ENCODE measurements at places on chromosomes 3 and 15. TPM values are rescaled to one million over a fixed set of nuclear protein-coding genes. Genes with fewer than 3 reads are reported as not detected.

MLF1 gene
- 6.6 TPM for total RNA-seq

UPK1B gene
- not detected for total RNA-seq

PLA2G4E gene
- not detected for total RNA-seq

SECISBP2L gene
- 61.0 TPM for total RNA-seq

KLHL40 gene
- total RNA-seq = not detected

MCCC1 gene
- 55.2 TPM for total RNA-seq

ADAMTSL3 gene
- total RNA-seq = 5.8 TPM

TGM4 gene
- total RNA-seq = not detected

SAMMSON gene
- not detected for total RNA-seq

C3orf85 gene
- total RNA-seq = not detected

STAC gene
- 1.1 TPM for total RNA-seq

OR5K2 gene
- not detected for total RNA-seq

ACKR2 gene
- 5.6 TPM for total RNA-seq

GRCh38 chr3:130915567-130916292 is 21.8 kb downstream of the ATP2C1 start:
- no peak for DNase-seq

DNA sequence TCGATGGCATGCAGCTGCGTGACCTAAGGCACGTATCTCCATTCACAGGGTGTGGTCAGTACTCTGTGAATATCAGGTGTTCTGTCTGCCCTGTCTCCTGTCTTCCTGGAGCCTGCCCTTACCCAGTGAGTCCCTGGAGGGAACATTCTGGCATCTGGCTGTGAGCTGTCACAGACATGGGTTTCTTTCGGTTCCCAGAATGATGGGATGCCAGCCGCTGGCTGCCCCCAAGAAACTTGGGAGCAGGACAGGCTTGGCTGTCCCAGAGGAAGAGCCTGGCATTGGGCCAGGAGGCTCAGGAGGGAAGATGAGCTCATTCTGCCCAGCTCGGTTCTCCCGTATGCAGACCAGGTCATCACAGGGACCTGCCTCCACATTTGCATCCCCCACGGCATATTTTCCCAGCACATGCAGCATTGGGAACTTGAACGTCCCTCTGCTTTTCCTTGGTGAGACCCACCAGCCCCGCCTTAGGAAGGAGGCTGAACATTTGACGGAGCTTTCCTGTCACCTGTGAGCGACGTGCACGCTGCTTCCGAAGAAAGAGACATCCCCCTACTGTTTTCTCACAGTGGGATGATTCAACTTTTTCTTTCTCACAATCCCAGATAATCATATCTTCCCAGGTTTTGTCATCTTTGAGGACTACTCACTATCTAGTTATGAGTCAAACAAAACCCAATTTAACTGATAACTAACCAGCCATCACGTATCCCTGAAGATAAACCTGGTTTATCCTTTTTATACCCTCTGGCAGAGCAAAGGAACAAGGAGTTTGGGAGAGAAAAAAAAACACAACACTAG is 22.0 kb upstream of the PGPEP1L start:
- no peak for DNase-seq

DNA sequence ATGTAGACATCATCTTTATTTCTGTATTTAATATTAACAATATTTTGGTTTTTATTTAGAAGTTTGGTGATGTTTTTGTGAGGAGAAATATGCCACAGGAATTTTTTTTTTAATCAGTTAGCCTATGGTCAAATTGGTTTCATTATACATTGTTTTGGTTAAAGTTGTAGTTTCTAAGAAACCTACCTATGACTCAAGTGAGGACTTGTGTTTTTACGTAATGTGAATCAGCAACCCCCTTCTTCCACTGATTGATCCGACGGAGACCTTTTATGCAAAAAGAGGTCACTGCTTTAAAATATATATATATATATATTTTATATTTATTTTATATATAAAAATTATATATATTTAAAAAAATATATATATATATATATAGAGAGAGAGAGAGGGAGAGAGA is 698.1 kb downstream of the FHIT start:
- no peak for DNase-seq

- DNase-seq = no peak
Measured at GRCh38 chr3:111972891-111973290, 5.9 kb upstream of the ABHD10 start.

DNA sequence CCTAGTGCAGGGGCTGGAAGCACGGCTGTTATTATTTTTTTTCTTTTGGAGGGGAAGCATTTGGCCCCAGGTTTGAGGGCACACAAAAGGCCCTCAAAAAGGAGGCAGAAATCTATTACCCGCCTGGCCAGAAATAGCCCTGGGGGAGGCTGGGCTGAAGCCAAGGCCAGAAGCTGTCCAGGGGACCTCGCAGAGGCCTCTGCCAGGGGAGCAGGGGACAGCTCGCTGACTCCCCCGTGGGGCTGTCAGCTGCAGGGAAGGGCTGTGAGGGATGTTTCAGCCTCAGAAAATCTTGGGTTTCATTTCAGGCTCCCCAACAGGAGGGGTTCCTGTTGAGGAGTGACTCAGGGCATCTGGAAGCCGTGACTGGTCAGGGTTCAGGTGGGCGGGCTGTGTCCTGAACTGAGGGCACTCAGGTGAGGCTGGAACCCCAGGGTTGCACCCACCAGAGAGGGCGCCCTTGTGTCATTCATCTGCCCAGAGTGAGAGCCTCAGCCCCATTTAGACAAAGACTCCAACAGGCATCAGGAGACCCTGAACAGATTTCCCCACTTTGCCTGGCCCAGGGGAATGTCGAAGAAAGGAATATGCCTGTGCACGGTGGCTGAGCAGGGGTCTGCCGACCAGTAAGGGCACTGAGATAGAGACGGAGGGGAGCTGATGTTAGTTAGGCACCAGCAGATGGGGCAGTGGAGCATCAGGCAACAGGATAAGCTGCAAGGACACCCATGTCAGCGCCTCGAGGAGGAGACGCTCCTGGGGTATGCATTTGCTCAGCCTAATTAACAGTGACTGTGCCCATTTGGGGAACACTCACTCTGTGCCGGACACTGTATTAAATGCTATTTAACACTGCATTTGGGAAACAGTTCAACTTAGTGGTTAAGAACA is 43.5 kb upstream of the SLC6A11 start:
- peak; percentile 64 for DNase-seq

DNA sequence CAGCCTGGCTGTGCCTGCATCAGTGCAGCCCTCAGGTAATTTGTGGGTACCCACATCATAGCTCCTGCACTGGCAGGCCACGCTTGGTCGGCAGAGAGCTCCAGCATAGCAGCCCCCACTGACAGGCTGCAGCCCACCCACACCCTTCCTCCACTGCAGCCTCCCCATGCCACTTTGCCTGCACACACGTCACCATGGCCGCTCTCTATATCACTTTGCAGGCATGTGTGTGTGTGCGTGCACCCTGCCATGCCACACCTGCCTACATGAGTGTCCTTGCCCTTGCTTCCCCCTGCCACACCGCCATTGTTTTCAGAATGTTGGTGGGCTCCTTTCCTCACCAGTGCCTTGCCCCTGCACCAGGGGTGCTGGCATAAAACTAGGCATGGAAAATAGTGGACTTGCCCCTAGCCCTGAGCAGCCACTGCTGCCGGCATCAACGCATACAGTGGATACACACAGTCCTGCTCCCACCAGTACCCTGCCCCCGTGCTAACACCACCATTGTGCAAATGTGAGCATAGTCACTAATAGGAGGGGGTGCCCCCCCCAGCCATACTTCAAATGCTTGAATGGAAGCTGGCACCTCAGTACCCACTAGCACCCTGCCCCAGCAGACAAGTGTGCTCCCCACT is 278.7 kb upstream of the MANF start:
- no peak for DNase-seq

- no peak for DNase-seq
Measured at GRCh38 chr3:11769704-11770476, 76.8 kb downstream of the TAMM41 start.

- no peak for DNase-seq
Measured at GRCh38 chr3:164452707-164453106, 625.6 kb downstream of the SI start.

GRCh38 chr15:71780115-71780976 is 30.0 kb upstream of the NR2E3 start:
- DNase-seq = no peak

GRCh38 chr3:15602146-15602536 is 596 bp downstream of the BTD start:
- no peak for DNase-seq

- no peak for DNase-seq
Measured at GRCh38 chr15:48250640-48251076, 44.6 kb downstream of the SLC12A1 start.

DNA sequence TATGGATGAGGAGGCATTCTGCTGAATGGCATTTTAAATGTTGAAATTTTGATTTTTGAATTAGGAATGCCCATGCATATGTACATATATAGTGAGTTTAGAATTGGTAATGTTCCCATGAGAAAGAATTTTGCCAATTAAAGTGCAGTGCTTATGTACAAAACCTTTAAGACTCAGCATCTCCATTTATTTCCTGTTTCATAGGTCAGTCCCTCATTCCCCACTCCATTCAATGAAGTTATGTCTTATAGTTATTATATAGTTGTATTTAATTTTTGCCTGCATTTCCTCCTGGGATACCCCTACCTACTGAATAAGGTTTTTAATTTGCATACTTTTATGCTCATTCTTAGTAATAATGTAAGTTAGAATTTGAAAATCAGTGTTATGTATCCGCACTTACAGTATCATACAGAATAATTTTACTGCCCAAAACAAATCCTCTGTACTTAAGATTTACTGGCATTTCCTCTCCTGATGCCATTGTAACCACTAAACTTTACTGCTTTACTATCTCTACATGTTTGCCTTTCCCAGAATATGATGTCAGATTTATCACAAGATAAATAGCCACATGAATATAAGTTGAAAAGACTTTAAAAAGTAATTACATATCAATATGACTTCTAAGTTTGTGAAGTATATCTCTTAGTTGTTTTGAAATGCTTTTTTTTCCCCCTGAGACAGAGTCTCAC is 389.1 kb upstream of the NDN start:
- no peak for DNase-seq

GRCh38 chr15:76236350-76236749 is 74.9 kb downstream of the ETFA start:
- DNase-seq = no peak

DNA sequence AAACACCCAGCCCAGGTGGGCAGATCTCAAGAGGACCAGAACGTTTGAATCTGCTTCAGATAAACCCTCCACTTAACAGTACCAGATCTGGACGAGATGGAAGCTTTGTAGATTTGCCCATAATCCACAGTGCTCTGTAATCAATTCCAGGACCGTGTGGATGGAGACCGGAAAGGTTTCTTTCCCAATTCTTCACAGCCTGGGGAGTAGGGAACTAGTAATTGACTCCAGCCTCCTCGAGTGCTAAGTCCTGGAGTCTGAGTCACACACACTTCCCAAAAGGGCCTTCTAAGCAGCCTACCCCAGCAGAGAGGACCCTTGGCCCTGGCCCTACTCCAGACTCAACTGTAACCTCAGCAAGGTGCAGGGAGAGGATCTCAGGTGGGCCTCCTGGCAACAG is 56.2 kb upstream of the TSEN2 start:
- no peak for DNase-seq

DNA sequence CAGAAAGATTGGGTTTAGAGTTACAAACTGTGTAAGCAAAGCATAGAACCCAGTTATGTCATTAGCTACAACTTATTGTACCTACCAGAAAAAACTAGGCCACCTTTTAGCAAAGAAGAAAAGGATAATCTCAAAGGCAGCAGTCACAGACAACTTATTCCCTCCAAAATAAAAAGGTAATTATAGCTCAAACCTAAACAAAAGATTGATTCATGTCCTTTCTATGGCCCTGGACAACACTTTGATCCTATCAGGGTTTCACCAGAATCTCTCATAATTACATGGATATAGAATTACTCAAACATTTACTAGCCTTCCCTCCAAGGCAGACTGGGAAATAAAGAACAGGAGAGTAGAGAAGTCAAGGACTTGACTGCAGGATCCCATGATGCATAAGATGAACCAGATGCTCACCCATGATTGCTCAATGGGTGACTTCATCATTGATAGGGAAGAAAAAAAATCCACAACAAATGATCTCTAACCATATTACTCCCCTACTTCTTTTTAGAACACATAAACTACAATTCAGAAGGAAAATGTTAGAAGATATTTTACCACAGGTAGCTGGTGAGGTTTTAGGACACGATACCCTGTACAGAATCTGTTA is 17.4 kb downstream of the DET1 start:
- no peak for DNase-seq

GRCh38 chr15:45091161-45091560 is 22.8 kb downstream of the DUOX2 start:
- peak; percentile 35 for DNase-seq

DNA sequence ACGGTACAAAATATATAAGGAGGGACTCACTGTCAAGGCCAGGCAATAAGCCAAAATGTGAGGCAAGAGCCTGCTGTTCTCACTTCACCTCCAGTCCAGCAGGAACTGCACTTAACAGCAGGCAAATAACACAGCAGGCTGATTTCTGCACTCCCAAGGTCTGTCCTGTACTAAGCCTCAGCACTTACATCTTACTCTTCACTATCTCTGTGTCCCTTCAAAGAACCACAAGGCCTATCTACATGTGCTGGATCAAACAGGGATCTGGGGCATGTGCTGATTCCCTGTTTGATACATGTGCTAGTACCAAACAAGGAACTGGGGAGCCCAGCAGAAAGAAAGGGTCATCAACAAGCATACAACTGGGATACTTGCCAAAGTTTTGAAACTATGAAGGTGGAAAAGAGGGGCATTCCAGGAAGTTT is 22.2 kb downstream of the UACA start:
- DNase-seq = no peak

DNA sequence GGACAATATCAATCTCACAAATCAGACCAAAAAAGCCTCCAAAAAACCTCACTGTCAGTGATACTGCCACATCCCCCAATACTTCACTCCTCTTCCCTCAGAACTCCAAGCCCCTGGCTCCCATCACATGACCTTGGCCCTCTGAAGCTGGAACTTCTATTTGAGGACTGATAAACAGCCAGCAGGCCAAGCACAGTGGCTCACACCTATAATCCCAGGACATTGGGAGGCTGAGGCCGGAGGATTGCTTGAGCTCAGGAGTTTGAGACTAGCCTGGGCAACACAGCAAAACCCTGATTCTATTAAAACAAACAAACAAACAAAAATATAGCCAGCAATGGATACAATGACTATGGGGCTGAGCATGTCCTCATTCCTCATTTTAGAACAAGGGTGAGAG is 55.2 kb downstream of the MAP4 start:
- no peak for DNase-seq

- DNase-seq = no peak
Measured at GRCh38 chr3:29764041-29764440, 483.2 kb downstream of the RBMS3 start.

GRCh38 chr15:91885714-91886270 is 32.3 kb downstream of the SLCO3A1 start:
- no peak for DNase-seq

- no peak for DNase-seq
Measured at GRCh38 chr3:188529228-188529627, 375.3 kb downstream of the LPP start.
